ENCODE measurements at places on chromosomes 5 and 9.

GRCh38 chr9:103407260-103407659, 412.1 kb downstream of the CYLC2 start:
- DNase-seq, result no peak

DNA sequence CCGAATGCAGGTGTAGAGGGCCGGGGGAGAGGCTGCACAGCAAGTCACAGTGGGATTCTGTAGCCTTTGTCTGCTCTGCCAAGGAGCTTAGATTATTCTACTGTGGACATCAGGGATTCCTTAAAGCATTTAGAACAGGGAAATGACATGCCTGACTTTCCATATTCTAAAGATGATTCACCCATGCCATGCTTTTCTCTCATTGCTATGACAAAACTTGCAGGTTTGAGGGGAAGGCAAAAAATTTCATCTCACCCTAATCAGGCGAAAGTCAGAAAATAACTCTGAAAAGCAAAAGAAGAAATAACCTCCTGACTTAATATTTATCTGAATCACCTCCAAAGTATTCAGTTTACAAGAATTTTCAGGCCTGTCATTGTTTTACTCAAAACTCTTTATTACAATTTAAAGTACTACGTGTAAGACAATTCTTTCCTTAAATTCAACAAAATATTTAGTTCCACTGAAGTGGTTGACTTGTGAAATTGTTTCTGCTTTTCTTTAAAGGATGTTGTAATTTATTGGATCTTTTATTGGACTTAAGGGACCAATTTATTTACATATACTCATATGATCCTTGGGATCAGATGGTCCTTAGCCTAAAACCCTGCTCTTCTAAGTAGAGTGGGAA, 30.0 kb upstream of the GAS1 start:
- no peak for DNase-seq

DNA sequence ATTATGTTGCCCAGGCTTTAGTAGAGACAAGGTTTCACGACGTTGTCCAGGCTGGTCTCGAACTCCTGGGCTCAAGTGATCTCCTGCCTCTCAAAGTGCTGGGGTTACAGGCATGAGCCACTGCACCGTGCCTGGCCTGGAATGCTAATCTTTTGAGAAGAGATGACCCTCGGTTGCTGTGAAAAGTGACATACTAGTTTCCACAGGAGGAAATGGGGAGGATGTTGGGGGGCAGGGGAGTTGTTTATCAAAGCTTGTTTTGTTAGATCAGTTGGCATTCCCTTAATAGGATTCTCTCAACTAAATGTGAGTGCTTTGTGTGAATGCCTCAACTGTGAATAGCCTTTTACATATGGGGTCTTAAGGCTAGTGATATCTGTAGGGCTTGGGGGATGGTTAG, 16.4 kb upstream of the MATR3 start:
- DNase-seq, result no peak

DNA sequence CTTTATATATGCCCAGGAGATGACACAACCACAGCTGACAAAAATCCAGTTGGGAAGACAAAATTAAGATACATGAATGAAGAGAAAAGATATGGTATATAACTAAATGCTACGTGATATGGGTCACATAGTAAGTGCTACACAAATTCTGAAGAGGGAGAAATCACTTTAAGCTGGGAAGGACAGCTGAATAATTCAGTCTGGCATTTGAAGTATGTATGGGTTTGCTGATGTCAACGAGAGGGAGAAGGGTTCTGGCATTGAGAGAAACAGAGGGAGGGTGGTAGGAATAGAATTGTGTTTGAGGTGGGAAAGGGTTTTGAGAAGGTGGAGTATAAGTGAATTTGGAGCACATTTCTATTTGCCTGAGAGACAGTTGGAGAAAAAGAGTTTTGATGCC, 6.7 kb upstream of the SLIT3 start:
- DNase-seq, result no peak

- DNase-seq, result no peak
Observed at GRCh38 chr9:107547303-107547702, 57.7 kb upstream of the KLF4 start.

DNA sequence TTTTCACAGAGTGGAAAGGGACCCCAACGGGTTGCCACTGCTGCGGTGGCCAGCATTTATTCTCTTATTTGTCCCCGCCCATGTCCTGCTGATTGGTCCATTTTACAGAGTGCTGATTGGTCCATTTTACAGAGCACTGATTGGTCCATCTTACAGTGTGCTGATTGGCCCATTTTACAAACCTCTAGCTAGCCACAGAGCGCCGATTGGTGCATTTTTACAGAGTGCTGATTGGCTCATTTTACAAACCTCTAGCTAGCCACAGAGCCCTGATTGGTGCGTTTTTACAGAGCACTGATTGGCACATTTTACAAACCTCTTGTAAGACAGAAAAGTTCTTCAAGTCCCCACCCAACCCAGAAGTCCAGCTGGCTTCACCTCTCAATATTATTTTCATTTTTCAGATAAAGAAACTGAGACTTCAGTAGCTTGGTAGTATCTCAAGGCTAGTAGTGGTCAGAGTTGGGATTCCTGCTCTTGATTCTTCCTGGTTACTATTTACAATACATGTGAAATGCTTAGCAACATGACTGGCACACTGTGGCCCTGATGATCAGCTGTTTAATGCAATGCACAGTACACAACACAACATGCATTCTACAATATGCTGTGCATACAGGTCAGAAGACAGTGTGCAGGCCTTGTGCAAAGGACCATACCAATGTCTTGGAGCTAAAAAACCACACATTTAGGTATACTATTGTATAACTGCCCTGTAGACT, 63.6 kb upstream of the BOD1 start:
- DNase-seq, result no peak

DNA sequence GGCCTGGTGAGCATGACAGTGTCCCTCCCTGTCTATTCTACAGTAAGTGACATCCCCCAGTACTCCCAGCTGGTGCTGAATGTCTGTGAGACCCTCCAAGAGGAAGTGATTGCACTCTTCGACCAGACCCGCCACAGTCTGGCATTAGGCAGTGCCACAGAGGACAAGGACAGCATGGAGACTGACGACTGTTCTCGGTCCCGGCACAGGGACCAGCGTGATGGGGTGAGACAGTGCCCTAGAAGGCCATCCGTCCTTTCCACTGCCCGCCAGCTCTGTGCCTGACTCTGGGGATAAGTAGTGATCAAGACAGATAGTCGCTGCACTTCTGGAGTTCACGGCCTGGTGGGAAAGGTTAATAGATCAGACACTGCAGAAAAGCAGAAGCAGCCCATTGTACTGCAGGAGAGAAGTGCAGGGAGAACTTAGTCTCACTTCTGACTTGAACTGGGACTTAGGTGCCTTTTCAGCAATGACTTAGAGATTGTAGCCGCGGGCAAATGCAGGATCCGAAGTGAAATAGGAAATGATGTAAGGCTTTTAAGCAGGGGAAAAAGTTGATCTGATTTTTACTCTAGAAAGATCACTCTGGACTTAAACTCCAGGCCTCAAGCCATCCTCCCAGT, 28.4 kb downstream of the SH3GLB2 start:
- DNase-seq, result no peak

GRCh38 chr5:164439799-164440198, 934.4 kb downstream of the MAT2B start:
- no peak for DNase-seq

GRCh38 chr5:128649192-128649591, 111.1 kb upstream of the FBN2 start:
- no peak for DNase-seq

- DNase-seq, result no peak
Observed at GRCh38 chr5:113546703-113547183, 33.2 kb downstream of the YTHDC2 start.

GRCh38 chr5:78515670-78516069, 132.9 kb downstream of the LHFPL2 start:
- DNase-seq, result no peak

GRCh38 chr5:41176952-41177351, 36.4 kb downstream of the C6 start:
- DNase-seq, result no peak

GRCh38 chr5:93570294-93571113, 10.5 kb downstream of the NR2F1-AS1 start:
- no peak for DNase-seq

DNA sequence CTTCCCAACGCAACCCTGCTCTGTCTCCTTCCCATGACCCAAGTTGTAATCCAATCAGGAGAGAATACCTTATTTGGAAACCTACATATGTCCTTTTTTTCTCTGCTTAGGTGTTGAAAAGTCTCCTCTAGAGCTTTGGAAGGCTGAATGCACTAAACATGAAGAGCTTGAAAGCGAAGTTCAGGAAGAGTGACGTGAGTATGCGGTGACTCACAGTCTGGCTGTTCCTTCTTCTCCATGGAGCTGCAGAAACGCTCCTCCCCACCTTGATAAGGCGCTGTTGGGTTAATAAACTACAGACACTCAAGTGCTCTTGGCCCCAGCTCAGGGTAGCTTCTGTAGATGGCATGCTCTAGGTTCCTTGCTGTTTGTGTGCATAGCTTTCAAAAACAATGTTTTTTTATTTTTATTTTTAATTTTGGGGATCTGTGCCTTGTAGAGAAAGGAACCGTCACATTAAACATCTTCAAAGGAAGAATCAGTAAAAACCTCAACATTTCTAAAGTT, 30.7 kb downstream of the RAI14 start:
- no peak for DNase-seq

- DNase-seq, result no peak
Observed at GRCh38 chr5:25515525-25515924, 870.7 kb upstream of the CDH10 start.

- DNase-seq, result no peak
Observed at GRCh38 chr9:114525513-114525912, 20.2 kb upstream of the WHRN start.

- DNase-seq, result no peak
Observed at GRCh38 chr9:16803648-16804047, 66.8 kb downstream of the BNC2 start.

- DNase-seq, result peak; percentile 69
Observed at GRCh38 chr5:142655339-142656267, 30.3 kb downstream of the FGF1 start.

DNA sequence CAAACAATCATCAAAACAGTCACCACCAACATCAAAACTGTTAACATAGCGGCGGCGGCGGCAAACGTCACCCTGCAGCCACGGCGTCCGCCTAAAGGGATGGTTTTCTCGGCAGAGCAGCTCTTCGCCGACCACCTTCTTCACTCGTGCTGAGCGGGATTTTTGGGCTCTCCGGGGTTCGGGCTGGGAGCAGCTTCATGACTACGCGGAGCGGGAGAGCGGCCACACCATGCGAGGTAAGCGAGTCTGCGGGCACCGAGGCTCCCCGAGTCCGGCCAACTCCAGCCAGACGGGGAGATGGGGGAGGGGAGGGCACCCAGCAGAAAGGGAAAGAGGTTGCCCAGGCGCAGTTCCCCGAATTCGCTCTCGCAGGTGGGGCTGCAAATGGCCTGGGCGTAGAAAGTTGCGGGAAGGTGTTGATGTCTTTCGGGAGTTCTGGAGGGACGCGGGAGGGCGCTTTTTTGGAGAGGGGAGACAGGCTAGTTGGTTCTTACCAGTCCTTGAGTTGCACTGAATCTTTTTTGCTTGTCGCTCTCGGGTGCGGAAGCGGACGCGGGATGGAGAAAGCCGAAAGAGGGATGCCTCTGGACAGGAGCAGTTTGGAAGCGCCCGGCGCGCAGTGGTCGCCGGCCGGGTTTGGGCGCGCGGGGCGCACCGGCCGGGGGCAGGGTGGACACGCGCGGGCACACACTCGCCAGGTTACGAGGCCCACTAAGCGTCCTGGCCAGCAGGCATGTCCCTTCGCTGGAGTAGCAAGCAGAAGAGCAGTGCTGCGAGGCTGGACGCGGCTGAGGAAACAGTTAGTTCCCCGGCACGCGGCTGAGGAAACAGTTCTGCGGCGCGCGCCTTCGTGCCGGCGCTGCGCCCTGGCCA, 849 bp downstream of the RORB start:
- DNase-seq, result no peak

- no peak for DNase-seq
Observed at GRCh38 chr9:121825031-121825691, 173.7 kb downstream of the DAB2IP start.

GRCh38 chr5:58450018-58450417, 9.9 kb downstream of the PLK2 start:
- DNase-seq, result no peak

DNA sequence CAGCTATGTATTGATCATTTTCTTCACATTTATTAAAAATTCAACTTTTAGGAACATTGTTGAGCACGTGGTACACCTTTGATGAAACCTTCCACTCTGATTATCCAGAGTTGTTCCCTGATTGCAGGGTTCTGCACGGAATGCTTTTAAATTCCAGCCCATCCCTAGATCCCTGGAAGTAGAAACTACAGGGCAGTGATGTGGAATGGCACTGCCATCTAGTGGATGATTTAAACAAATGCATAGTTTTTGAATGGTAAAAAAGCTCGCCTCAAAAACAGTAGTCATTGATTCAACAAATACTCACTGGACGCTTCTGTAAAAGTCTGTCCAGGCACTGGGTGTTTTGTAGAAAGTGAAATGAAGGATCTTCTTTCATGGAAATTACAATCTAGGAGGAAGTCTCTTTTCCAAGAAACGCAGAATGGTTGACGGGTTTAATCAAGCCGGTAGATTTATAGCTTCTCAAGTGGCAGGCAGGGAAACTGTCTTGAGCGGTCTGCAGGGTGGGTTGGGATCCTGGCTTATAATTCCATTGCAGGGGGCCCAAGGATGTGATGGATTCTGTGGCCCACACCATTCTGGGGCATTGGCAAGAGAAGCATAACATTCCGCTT, 118.4 kb downstream of the ARHGAP26 start:
- DNase-seq, result no peak

GRCh38 chr5:34055667-34056066, 12.7 kb upstream of the C1QTNF3 start:
- DNase-seq, result no peak

DNA sequence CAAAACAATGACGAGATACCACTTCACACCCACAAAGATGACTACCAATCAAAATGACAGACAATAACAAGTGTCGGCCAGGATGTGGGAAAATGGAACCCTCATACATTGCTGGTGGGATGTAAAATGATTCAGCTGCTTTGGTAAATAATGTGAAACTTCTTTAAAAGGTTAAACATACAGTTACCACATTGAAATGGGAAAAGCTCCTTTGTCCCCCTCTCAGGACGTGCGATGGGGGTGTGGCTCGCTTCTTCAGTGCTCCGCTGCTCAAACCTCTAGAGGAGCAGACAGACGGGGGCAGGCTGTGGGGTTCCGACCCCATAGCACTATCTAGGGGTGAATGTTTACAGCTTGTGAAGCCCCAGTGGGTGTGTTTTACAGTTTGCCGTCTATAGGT, 8.0 kb upstream of the PLPP6 start:
- peak; percentile 28 for DNase-seq

DNA sequence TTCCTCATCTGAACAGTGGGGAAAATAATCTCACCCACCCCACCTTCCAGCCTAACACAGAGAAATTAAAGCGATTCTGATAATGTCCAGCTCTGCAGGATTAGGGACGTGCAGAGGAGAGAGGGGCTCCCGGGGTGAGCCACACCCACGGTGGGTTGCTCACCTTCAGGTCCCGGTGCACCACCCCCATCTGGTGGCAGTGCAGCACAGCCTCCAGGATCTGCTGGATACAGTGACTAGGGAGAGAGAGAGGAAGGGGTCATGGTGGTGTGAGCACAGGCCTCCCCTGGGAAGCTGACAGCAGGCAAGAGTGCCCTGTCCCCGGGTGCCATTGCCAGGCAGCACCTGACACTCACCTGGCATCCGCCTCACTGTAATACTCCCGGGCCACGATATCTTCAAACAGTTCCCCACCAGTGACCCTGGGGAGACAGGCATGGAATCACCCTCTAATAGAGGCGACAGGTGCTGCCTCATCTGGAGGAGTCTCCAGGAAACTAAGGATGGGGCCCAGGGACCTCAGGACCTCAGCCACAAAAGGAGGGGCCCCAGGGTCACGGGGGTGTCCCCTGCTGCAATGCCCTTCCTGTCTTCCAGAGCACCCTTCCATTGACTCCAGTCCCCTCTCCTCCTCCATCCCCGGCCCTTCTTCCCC, 33.0 kb downstream of the CAMK2A start:
- no peak for DNase-seq

Measured in CD8-positive, alpha-beta T cell (primary cell).